ENCODE measurements at places on chromosomes 7 and 10.

DNA sequence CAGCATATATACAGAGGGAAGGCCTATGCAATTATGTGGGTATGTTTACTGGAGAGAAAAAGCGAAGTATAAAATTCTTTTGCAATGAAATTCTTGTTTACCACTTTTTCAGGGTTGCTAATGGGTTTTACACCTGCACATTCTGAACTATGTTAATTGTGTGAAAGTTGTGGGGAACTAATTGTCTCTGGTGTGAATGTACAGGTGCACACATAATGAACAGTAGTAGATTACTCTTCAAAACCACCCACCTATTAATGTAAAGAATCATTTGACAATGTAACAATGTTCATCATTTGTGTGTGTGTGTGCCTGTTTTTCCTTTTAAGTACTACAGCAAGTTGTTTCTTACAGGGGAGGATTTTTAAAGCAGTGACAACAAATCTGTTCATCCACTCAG is 80.0 kb upstream of the FEZF1 start:
- no peak for DNase-seq

DNA sequence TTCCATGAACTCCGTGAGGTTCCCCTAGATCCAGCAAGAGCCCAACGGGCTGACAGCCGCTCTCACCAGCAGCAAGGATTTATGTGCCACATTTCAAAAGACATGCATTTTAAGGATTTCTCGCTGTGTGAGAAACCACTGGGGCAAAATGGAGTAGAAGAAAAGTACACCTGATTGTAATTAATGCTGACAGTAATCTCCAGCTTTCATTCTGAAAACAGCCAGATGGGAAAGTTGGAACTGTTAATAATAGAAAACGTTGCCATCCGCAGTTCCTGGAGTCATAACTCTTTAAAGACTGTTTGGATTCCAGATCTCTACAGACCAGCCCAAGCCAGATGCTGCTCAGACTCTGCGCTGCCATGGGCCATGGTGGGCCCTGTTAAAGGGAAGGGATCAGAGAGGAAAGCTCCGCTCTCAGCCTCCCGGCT is 216.9 kb upstream of the GLI3 start:
- DNase-seq, result no peak

- DNase-seq, result no peak
These were observed 22.6 kb upstream of the DLG5 start for GRCh38 chr10:77949167-77949566.

DNA sequence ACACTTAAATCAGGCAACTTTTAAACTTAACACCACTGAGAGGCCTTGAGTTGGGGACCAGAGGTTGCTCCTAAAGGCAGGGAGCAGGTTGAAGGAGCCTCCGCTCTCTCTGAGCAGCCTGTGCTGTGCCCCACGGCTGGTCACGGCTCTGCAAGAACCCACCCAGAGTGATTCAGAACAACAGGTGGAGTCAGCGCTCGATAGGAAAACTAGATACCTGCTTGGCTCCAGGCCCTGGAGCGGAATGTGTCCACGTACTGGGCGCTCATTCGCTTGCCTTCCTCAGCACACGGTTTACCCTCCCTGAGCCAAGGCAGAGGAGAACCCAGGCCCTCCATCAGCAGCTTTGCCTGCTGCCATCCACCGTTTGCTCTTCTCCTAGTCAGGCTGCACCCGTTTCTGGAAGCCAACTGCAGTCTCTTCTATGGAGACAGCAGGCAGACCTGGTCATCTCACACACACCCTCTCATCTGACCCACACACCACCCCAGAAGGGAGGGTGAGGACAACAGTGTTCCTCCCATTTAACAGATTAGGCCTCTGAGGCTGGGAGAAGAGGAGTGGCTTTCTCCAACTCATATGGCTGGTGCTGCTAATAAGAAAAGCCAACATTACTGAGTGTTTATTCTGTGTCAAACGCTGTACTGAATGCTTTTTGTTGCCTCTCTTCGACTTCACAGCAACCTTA is 37.6 kb upstream of the PDCD4 start:
- no peak for DNase-seq

GRCh38 chr10:6062101-6062771 is at the start of gene IL2RA:
Gene IL2RA, minus strand, starts transcription at chr10:6062367. Its CDS starts 216 bp downstream, at chr10:6062151.
- DNase-seq, result no peak

GRCh38 chr10:115992236-115992986 is 280.6 kb downstream of the GFRA1 start:
- DNase-seq, result no peak

DNA sequence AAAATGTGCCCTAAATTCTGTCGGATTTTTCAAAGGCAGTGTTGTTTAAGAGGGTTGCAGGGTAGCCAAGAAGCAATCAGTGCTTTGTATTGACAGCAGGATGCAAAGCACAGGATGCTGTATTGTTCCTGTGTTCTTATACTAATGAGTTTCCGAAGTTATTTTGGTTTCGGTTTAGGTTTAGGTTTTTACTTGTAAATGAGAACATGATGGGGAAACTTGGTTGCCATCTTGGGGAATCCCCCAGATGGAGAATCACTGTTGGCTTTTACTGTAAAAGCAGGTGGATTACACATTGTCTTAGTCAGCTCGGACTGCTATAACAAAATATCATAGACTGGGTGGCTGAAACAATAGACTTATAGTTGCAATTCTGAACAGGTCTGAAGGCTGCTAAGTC is 72.1 kb downstream of the INHBA start:
- peak; percentile 3 for DNase-seq

DNA sequence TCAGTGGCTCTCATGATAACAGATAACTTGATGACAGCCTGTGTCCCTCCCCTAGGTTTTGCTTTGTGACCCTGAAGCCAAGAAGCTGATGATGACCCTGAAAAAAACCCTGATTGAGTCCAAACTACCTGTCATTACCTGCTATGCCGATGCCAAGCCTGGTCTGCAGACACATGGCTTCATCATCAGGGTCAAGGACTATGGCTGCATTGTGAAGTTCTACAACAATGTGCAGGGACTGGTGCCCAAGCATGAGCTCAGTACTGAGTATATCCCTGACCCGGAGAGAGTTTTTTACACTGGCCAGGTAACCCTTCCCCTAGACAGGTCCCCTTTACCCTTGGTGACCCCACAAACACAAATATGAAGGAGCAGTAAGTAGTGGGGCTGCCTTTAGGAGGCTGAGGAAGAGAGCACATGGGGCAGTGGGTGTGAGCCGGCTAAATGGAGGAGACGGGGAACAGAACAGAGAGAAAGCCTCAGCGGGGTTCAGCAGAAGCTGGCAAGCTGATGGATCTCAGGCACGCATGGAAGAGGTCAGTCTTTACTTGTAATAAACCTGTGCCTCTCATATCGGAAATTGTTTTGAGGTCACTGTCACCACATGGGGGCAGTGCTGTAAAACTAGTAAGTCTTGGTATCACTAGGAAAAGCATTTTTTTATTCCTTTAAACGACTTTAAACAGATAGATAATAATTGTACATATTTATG is 20.2 kb downstream of the PDCD11 start:
- DNase-seq, result peak; percentile 59

GRCh38 chr10:49667991-49668390 is 11.5 kb upstream of the C10orf53 start:
- DNase-seq, result no peak

GRCh38 chr7:26429168-26429567 is 137.5 kb downstream of the SNX10 start:
- DNase-seq, result no peak

- DNase-seq, result no peak
These were observed 371.9 kb upstream of the CHRM2 start for GRCh38 chr7:136496551-136496950.

DNA sequence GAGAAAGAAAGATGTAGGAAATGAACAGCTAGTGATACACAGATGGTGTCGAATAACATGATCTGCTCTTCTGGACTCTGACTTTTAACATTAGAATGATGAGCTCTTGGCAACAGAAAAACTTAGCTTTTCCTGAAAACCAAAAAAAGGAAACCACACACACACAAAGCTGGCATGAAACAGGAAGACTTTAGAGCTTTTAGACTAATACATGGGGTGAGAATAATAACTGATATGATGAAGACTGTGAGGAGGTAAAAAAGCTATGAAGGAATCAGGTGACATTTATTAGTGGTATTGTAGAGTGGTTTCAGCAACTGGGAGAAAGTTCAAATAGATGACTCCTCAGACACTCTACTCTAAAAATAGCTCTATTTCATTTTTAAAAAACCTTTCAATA is 491.9 kb downstream of the PARD3 start:
- DNase-seq, result no peak

DNA sequence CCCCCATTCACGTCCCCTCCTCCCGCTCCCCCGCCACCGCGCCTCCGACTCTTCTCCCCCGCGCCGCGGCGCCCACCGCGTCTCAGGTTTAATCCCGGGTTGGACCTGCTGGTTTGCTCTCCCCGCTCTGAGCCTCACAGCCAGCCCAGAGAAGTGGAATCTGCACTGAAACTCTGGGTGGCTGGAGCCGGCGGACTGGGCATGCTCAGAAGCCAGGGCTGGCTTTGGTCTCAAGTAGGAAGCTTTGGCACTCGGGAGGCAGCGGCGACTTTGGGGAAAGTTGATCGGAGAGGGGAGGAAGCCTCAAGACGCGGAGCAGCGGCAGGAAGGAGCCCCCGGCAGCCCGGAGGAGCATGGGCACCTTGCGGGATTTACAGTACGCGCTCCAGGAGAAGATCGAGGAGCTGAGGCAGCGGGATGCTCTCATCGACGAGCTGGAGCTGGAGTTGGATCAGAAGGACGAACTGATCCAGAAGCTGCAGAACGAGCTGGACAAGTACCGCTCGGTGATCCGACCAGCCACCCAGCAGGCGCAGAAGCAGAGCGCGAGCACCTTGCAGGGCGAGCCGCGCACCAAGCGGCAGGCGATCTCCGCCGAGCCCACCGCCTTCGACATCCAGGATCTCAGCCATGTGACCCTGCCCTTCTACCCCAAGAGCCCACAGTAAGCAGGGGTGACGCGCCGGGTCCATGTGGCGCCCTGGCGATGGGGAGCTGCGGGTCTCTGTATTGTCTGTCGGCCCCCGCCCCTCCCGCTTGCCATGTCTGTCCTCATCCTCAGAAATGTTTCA is at the start of gene PRKG1:
TSS of gene PRKG1 (plus strand) at position 250 of the 791 bp plus-strand sequence.
- DNase-seq, result peak; percentile 38

DNA sequence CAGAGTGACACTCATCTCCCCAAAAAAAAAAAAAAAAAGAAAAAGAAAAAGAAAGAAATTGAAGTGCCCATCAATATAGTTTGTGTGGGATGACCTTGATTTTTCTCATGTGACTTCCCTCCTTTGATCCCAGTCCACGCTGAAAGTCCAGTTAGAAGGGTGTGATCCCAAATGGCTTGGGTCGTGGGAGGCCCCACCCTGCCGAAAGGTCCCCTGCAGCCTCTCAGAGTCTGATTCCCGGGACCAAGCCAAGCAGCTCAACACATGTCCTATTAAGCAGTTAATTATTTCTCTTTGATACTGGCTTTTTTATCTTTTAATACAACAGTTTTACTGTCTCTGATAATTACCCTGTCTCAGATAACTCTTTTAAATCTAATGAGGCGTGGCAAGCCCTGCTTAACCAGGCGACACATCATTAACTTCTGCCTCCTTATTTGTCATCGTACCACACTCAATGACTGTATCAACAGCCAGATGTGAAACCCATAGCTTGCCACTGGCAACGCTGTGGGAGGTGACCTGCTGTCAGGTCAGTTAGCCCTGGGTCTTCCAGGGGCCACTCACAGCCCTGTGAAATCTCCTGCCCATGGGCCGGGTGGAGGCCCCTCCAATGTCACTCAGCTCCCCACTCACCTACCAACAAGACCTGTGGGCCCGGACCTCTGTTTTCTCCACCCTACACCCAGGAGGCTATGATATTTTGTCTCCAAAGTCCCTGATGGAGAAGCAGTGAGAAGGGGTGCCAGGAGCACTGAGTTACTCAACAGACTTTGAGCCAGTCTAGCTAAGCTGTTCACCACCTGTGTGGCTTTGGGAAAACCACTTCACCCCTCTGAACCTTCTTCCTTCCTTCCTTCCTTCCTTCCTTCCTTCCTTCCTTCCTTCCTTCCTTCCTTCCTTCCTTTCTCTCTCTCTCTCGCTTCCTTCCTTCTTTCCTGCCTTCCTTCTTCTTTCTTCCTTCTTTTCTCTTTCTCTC is 110.0 kb upstream of the SFMBT2 start:
- DNase-seq, result peak; percentile 51

DNA sequence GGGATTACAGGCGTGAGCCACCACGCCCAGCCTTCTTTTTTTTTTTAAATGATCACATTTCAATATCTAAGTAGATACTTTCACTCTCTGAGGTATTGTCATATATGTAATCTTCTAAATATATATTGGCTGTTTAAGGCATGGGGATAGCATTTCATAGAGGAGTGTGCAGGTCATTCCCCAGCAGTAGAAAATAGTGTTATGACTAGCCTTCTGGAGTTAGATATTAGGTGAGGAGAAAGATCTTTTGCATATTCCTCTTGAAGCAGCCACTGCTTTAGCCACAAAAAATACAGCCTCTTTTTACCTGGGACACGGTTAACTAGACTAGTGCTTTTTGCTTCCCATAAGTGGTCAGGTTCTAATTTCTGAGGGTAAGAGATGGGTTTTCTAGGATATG is 28.9 kb downstream of the ADD3 start:
- DNase-seq, result peak; percentile 34

- no peak for DNase-seq
These were observed 787 bp downstream of the CCL26 start for GRCh38 chr7:75771224-75771623.

DNA sequence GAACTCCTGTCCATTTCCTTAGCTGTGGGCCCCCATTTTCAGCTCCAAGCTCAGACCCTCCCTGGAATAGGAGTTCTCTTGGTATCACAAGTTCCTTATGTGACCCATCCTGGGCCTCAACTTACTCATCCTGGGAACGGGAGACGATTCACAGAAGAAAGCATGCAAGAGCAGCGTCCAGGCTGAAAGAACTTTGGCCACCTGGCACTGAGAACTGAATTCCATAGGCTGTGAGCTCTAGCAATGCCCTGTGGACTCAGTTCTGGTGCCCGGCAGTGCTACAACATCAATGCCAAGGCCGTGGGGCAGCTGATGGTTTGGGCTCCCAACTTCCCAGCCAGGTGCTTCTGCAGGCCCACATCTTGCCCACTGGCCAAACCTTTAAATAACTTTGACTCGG is 3.9 kb upstream of the CUEDC2 start:
- DNase-seq, result no peak

Data from GM13976 (cell line).